ENCODE measurements at places on chromosomes 11 and 22.

GRCh38 chr11:13862845-13863392, 99.6 kb upstream of the SPON1 start:
- no peak for DNase-seq

- no peak for DNase-seq
These were observed 9.6 kb upstream of the C1QTNF6 start for GRCh38 chr22:37197451-37198257.

DNA sequence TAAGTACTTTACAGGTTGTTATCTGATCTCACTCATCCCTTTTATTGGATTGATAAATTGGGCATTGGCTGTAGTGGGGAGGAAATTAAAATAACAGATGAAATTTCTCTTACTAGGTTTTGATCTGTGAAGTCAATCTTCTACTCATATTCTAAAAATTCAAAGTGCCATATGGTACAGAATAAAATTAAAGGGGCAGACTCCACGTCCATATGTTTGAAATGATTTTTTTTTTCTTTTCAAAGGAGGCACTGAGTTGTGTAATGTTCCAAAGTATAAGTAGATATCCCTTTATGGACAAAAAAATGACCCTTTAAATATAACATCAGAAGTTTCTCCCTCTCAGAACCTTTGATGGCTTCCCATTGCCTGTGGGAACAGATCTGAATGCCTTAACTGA, 207.4 kb downstream of the DBX1 start:
- DNase-seq, result no peak

DNA sequence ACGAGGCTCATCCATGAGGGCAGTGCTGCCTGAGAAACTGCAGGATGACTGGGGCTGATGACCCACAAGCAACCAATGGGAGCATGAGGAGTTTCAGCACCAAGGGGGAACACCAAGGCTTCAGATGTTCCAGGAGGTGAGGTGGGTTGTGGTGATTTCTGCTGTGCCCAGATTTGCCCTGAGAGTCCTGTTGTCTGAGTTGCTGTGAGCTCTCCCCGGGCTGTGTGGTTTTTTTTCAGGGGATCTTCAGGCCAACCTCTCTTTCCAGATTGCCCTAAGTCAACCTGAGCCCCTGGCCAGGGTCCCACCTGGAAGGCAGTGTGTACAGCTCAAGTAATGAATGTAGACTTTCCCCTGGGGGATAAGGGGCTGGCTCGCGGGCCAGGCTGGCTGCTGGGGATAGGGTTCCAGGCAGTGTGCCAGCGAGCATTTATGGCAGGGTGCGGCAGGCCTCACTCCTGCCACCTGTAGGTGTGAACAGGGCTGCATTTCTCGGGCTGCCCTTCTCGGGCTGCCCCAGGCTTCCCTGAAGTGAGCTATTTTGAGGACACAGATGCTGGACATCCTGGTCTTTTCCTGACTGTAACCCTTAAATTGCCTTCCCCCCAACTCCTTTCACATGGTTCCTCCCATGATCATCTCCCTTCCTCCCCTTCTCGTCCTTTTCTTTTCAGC, 9.8 kb downstream of the SLC22A6 start:
- peak; percentile 79 for DNase-seq

DNA sequence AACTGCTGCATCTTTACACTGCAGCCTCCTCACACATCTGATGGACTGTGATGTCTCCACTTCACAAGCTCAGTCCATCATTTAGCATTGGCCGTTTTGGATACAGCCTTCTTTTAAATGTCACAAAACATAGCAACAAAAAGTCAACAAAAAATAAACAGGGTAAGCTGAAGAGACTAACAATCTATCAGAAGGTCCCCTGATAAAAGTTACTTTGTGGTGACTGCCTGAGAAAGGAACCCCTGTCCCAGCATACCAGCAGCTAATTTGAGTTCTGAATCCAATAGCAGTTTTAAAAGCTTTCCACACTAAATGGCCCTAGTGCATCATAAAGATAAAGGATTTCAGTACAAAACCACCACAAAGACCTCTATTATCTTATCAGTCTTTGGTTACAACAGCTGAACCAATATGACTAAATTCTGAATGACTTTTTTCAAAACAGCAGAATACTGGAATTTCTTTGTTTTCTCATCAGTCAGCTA, 162.4 kb downstream of the SOX6 start:
- no peak for DNase-seq

GRCh38 chr11:14132312-14132711, 169.8 kb downstream of the SPON1 start:
- DNase-seq, result no peak

DNA sequence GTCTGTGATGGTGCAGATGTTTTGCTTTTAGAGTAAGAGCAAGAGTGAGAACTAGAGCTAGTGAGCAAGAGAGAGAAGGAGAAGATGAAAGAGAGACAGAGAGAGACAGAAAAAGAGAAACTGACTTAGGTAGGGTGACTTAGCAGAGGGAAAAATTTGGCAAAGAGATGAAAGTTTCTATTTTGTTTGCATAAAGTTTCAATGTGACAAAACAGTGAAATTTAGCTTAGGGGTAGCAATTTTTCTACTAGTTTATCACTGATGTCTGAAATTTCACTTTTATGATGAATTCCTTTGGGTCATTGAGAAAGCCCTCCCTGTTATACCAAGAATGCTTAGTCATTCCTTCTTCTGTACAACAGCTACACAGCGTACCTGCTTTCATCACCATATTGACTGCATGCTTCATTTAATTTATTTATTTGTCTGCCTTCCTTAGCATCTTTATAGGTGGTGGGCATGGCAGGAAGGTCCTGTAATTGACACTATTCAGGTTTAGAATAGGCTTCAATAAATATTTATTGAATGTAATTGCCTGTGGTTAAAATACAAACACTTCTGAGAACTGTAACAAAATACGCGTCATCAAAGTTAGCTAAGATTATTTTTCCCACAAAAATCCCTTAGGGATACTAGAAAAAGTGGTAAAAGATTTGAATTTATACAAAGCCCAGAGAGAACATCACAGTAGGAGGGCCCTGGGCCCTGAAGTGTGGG, 19.9 kb upstream of the CTSC start:
- DNase-seq, result no peak

GRCh38 chr11:100876815-100877520, 189.9 kb downstream of the ARHGAP42 start:
- DNase-seq, result no peak

DNA sequence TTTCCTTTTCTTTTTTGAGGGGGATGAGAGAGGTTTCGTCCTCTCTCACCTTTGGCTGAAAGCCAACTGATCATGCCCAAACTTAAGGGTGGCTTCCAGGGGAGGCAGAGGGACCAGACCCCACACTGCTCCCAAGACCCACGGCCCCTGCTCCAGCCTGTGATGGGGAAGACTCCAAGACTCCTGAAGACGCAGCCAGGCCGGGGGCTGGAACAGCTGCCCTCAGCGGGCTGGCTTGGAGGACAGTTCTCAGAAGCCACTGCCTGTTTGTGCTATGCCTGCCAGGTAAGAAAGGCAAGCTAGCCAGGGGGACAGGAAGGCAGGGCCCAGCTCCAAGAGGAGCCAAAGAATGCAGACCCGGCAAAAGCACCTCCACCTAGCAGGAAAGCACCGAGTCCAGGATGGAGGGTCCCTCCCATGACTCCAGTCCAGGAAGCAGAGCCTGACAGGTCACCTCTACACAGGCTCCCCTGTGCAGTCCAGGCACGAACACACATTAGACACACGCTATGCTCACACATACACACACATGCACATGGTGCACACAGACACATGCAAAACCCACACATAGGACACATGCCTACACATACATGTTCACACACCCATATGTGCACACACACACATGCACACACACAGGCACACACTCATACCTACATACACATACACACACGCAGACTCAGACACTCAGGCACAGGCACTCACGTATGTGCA, 31.3 kb downstream of the GNB1L start:
- DNase-seq, result no peak

DNA sequence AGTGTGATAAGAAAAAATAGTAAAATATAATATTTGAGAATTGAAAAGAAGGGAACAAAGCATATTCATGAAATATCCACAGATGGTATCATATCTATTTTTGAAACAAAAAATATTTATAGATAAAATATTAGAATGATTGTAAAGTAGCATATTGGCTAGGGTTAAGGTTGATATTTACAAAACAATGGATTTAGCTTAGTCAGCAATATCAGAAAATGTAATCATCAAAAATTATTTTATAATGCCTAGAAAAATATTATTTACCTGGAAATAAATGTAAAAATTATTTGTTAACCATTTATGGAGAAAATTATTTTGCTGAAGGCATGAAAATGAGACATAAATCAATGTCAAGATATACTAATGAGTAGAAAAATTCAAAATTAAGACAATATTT, 12.8 kb downstream of the FAM111B start:
- DNase-seq, result no peak

GRCh38 chr11:35030716-35031213, 108.2 kb upstream of the CD44 start:
- DNase-seq, result no peak

DNA sequence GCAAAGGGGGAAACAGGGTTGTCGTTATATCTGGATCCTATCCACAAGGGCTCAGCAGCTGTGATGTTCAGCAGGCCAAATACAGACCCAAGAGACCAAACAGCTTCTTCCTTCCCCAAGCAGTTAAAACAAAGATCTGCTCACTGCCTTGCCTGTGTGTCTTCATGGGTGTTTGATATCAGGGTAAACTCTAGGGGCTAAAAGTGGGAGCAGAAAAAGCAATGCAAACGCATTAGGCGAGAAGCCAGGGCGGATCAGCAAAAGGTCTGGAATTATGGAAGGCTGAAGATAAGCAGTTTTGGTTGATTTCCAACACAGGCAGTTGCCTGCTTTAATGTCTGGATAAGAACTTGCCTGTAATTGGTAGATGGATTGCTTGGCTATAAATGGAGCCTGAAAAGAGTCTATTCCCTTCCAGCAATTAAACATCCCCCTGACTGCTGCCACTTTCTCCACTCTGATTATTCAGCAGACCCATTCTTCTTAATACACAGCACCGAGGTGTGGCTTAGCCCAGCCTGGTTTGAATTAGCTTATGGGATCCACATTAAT, 126.3 kb downstream of the COMMD9 start:
- peak; percentile 47 for DNase-seq

DNA sequence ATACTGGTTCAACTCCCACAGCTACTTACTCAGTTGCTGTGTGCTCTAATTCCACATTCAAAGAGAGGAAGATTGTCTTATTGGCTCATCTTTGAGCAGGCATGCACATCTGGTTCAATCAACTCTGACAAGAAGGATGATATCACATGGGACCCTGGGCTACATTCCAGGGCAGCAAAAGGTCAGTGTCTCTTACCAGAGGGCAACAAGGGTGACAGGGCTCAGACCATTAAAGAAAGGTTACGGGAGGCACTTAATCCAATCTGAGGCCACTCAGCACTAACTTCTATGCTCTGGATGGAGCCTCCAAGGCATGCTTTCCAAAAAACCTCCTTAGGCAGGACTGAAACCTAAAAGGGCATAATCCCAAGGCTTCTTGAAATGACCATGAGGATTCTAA, 549.4 kb upstream of the API5 start:
- DNase-seq, result no peak

DNA sequence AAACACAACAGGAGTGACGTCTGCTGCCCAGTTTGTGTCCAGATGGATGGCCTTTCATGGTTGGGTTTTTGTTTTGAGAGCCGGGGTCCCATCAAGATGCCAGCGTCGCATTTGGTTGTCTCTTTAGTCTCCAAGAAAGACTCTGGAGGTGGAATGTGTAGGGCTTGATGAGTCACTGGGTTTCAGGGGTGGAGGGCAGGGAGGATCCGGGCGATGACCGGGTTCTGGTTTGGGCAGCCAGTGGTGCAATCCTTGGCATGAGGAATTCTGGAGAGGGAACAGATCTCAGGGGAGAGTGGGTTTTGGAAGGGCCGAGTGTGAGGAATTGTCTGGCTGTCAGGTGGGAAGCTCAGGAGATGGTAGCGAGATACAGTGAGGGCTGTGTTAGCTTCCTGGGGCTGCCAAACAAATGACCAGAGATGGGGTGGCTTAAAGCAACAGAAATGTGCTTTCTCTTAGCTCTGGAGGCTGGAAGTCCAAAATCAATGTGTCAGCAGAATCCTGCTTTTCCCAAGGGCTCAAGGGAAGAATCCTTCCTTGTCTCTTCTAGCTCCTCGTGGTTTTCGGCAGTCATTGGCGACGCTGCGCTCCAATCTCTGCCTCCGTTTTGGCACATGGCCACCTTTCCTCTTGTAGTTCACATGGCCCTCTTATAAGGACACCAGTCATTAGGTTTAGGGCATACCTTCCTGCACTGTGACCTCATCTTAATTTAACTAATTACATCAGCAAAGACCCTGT, 26.4 kb upstream of the PPFIA1 start:
- DNase-seq, result no peak

GRCh38 chr22:46738647-46739093, 618 bp upstream of the CERK start:
- DNase-seq, result no peak

GRCh38 chr11:121414141-121414913, 37.8 kb upstream of the SORL1 start:
- no peak for DNase-seq

DNA sequence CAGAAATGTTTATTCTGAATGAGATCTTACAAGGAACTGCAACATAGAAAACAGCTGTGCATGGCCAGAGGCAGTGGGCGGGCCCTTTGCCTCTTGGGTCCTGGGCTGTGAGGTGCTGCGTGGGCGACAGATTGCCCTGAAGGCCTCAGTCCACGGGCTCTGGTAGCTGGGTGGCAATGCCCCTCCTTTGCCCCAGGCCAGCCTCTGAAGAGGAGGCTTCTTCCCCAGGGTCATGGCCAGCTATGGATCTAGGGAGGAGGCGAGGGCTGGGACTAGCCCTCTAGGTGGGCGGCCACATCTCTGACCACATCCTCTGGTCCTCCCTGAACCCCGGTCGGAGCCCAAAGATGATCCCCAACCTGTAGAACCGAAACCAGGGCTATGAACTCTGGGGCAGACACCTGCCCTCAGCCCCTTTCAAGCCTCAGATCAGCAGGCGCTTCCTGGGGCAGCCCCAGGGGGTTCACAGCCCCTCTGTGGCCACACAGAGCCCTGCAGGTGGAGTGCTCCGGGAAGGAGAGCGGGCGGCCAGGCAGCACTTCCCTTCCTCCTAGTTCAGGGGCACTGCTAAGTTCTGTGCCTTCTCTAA, 6.6 kb upstream of the CDC42BPG start:
- no peak for DNase-seq

- no peak for DNase-seq
These were observed 47.7 kb downstream of the PDE2A start for GRCh38 chr11:72626414-72626936.

DNA sequence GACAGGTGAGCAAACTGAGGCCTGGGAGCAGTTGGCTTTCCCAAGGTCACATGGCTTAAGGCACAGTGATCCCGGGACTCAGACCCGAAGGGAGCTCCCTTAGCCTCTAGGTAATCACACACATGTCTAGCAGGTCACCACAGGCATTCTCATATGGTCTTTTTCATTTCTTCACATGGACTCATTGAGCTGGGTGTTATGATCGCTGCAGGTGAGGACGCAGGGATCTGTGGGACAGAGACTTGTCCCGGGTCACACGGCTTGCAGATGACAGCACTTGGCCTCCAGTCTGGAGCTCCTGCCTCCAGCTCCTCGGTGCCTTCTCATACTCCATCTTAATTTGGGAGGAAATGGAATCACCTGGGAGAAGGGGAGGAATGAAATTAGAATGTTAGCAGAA, 23.6 kb upstream of the CACNG2 start:
- DNase-seq, result no peak

- DNase-seq, result no peak
These were observed 35.0 kb upstream of the ATXN10 start for GRCh38 chr22:45636683-45637082.
